ENCODE measurements at places on chromosomes 6 and 20.

- DNase-seq: no peak
These were observed 206.3 kb downstream of the PREX1 start for GRCh38 chr20:48621376-48622078.

GRCh38 chr6:152943260-152943897 is 39.5 kb downstream of the FBXO5 start:
- no peak for DNase-seq

- no peak for DNase-seq
These were observed 17.8 kb upstream of the SLC32A1 start for GRCh38 chr20:38706509-38706908.

GRCh38 chr6:134421501-134421900 is 103.6 kb upstream of the SGK1 start:
- no peak for DNase-seq

DNA sequence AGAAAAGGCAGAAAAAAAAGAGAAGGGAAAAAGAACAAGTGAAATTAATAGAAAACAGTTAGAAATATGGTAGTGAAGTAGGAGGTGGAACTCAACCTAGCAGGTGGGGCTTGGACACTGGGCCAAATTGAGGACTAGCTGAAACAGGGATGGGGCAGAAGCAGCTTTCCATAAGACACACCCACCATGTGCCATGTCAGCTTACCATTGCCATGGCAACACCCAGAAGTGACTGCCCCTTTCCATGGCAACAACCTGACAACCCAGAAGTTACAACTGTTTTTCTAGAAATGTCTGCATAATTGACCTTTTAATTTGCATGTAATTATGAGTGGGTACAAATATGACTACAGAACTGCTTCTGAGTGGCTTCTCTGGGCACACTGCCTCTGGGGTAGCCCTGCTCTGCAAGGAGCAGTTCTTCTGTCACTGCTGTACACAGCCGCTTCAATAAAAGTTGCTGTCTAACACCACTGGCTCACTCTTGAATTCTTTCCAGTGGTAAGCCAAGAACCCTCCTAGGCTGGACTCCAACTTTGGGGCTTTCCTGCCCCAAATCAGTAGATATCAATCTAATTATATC is 35.9 kb upstream of the SLC24A3 start:
- no peak for DNase-seq

DNA sequence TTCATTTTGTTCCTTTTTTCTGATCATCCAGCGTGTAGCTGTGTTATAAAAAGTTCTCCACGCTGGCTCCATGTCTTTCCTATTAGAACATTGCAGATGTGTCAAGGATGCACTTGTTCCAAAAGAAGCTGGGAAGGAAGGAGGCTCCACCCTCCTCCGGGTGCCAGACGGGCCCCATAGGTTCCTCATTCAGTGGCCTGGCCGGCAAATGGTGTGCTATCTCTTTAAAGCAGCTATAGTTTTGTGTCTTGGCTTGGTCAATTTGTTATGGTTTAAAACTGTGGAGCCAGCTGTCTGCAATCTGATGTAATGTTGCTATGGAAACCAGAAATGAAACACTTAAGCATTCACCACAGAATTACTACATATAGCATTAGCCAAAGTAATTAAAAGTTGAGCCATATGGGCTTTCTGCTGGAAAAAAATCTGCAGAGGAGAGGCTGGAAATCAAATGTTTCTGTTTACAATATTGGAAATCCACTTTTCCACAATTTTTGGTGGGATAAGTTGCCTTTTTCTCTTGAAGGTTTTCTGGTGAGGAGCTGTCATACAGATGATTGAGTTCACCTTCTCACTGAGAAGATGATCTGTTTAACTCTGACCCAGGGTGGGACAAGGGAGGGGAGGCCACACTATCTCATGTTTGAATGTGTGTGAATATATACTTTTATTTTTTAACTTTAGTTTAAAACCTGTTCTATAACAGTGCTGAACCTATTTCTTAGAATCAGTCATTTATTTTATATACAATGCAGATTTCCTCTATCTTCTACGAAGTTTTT is 167.4 kb downstream of the SASH1 start:
- no peak for DNase-seq

DNA sequence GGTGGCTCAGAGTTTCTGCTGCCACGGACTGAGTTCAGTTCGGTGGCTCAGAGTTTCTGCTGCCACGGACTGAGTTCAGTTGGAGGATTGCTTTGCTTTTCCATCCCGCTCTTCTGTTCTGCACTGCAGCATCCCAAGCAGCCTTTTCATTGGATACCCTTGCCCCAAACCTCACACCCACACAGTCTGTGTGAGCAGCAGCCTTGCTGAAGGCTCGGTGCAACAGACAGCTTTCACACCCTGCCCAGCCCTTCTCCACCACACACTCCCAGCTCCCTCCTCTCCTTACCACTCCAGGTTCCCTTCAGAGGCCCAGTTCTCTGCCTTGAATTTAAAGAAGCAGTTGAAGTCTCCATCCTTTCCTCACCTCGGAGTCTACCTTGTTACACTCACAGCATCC is 52.5 kb upstream of the CHD6 start:
- no peak for DNase-seq

GRCh38 chr20:44785768-44786167 is 24.6 kb downstream of the RIMS4 start:
- no peak for DNase-seq

GRCh38 chr6:137798846-137799245 is 68.2 kb upstream of the TNFAIP3 start:
- DNase-seq: peak; percentile 39

DNA sequence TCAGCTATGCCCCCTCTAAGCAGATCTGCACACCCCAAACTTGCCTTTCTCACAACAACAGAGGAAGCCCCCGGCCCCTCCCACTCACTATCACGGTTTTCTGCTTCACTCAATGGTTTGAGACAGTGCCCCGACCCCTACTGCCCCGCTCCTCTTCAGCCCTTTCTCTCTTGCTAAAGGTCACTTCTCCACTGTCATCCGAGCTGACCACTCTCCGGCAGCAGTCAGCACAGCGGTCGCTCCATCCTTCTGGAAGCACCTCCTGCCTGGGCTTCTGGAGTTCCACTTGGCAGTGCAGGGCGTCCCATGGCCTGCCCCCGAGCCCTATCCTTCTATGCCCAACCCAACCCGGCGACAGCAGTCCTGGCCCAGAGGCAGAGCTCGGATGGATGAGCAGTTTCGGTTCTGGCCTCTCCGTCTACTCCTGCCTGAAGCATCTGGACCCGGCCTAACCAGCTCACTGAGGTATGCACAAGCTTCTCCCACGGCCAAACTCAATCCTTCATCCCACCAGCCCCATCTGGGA is 4.1 kb downstream of the CTSZ start:
- no peak for DNase-seq

DNA sequence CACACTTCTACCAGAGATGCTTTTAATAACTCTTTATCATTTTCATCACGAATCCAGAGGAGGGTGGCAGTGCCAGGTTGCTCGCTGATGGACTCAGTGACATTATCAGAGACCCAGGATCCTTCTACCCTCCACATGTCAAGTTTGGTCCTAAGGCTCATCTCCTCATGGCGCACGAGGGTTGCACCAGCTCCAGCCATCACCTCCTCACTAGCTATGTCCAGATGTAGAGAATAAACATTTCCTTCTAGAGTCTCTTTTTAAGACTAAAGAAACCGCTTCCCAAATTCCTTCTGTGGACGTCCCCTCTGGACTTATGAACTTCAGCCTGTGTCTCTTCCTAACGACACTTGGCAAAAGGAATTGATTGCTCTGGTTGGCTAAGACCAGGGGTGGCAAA is 178.7 kb downstream of the BMP7 start:
- no peak for DNase-seq

GRCh38 chr6:6624269-6624990 is 35.9 kb downstream of the LY86 start:
- DNase-seq: no peak

GRCh38 chr20:17681726-17682102 is 328 bp downstream of the RRBP1 start:
- no peak for DNase-seq

GRCh38 chr6:160238761-160239751 is 19.6 kb downstream of the SLC22A2 start:
- DNase-seq: no peak

GRCh38 chr6:10580570-10580969 is 59.4 kb downstream of the GCNT2 start:
- no peak for DNase-seq

DNA sequence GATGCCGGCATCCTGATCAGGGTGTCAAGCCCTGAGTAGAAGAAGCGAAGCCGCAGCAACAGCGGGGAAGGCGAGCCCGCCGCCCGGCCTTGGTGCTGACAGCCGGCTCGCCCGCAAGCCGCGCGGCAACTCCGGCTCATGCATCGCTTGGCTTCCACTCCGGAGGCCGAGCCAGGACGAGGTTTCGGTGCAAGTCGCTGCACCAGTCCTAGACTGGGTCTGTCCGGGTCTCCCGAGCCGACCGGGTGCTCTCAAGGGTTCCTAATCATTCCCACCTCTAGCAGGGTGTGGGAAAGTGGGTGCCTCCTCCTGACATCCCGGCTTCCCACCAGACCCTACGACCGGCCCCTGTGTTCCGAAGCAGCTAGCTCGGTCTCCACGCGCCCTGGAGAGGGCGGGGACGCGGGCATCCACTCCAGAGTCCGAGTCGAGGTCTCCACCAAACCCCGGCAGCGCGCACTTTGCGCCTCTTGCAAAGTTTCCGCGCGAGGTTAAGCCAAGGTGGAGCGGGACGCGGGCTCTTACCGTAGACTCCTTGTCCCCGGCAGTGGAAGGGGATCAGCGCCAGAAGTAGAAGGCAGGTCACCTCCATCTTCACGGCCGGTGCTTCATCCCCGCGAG is 1.4 kb downstream of the MDGA1 start:
- DNase-seq: no peak

DNA sequence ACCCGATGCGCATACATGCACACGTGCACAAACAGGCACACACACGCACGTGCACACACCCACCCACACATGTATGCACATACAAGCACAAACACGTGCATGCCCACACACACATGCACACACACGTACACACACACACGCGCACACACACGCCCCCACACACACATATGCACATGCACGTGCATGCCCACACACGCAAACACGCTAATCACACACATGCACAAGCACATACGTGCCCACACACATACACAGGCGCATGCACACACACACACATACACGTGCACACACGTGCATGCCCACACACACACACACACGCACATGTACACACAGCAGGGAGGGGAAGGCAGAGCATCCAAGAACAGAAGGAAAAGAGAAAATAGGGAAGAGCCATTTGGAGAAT is 26.8 kb upstream of the CHRNA4 start:
- no peak for DNase-seq

DNA sequence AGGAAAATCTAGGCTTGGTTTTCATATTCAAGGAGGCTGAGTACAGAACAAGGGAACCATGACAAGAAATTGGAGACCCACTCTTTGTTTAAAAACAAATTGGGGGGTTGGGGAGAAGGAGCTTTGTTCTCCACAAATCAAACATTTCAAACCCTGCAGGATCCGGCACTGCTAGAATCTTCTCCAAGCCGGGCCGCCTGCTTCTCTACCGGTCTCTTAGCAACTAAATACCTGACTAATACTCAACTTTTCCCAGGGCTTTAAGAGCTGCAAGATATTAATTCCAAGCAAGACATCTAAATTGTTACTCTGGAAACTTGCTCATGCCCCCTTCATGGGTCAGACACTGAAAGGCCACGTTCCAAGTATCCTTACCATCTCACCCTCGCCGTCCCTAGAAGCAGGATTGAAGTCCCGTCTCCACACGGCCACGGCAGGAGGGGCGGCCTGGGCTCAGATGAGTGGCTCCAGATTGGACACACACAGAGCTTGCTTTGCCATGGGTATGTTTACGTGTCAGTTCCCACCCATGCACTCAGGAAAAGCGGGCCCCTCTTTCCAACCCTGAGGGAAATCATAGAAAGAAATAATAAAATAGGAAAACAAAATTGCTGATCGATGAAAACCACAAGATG is 126.4 kb upstream of the CDH4 start:
- DNase-seq: no peak

GRCh38 chr6:78243519-78243918 is 590.7 kb downstream of the MEI4 start:
- DNase-seq: no peak

DNA sequence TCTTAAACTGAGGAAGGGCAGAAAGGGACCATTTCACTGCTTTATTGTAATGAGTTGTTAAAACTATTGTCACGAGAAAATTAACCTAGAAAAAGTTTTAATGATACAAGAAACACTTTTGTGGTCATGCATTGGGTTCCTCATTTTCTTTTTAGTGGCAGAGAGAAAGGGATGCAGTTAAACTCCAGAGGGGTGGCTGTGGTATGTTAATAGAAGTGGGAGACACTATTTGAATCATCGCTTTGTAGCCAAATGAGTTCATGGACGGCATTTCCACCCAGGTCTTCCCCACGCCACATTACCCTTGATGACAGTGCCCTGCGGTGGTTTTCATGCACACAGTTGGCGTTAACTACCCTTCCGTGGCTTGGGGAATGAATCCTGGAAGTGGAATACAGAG is 235.6 kb downstream of the PLCB1 start:
- DNase-seq: no peak

DNA sequence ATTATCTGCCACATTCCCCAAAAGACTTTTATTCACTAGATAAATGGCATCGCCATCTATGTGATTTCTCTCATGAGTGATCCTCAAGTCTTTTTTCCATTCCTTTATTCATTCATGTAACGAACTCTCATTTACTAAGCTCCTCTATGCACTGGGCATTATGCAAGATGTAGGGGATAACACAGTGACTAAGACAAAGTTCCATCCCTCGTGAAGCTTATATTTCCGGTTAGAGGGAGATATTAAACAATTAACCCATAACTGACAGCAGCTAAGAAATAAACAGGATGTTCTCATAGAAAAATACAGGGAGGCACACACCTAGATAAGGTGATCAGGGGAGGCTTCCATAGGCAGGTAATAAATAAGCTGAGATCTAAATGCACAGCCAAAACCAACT is 17.2 kb upstream of the PREX1 start:
- DNase-seq: no peak

DNA sequence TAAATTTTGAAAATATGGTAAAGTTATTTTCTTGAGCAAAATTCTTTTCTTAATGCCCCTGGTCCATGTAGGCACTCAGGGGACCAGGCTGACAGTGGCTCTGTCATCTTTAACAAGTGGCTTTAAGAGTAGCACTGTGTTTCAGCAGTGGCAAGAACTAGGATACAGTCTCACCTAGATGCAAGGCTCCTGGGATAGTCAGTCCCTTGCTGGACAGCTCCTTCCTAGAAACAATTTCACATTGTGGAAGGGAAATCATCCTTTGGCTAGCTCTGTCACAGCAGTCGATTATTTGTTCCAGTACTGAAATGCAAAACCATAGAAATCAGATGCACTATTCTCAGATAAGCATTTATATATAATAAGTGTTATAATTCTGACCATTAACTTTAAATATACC is 175.4 kb upstream of the KCNQ5 start:
- no peak for DNase-seq

DNA sequence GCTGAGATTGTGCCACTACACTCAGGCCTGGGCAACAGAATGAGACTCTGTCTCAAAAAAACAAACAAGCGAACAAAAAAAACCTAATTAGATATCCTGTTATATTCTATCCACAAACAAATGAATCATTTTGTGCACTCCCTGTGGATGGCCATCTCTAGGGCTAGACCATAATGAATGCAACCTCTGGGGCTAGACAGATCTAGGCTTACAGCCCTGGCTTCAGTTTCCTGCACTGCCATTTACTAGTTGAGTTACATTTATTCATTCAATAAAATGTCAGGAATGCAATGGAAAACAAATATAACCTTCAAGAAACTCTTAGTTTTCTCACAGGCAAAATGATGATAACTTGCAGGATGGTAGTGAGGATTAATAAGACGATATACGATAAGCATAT is 6.6 kb upstream of the RNF8 start:
- no peak for DNase-seq

GRCh38 chr6:144305985-144306384 is 20.9 kb downstream of the UTRN start:
- DNase-seq: no peak
